ENCODE measurements at places on chromosomes 6 and 20.

- DNase-seq: no peak
- no peak overlapping the region for H3K4me3 ChIP-seq
- no peak overlapping the region for H3K27ac ChIP-seq
- H3K27me3 ChIP-seq: peaks cover 6% of the 10 kb centered on the region
Measured at GRCh38 chr6:583116-583515, 73.8 kb downstream of the HUS1B start.

DNA sequence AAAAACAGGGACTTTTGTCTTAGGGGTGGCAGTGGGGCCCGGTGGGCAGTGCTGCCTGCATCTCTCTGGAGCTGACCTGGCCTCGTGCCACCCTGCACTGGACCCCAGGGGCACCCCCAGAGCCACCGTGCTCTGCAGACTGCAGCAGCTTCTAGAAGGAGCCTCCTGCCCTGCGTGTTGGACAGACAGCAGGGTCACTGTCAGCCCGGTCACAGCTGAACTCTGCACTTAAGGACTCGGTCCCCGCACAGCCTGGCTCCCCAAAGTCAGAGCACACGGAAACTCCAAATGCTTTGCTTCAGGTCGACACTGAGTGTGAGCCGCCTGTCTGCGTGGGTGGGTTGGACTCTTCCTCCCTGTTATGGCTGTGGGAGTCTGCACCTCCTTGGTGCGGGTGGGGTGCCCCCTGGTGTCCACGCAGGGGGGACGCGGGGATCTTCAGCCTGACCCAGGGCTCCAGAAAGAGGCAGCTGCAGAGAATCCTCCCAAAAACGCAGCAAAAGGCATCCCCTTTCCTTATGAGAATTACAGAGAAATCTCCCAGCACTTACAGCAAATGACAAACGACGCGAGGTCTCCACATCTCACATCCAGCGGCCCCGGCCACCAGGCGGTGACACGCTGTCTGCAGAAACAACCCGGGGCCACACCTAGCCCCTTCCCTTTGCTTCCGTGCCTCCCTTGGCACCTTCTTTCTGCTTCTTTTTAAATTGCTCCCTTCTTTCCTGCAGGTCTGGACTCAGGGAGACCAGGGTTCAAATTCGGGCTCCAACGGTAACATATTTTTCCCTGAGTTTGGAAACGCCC is 36.3 kb upstream of the DACT2 start:
- H3K4me3 ChIP-seq: no peak overlapping the region
- H3K27me3 ChIP-seq: no peaks in the 10 kb centered on the region
- peak; percentile 70 for DNase-seq
- peaks cover 5% of the 10 kb centered on the region for H3K4me1 ChIP-seq

GRCh38 chr6:25366903-25367545 is 87.8 kb downstream of the CARMIL1 start:
- DNase-seq: no peak
- H3K36me3 ChIP-seq: no peaks in the 10 kb centered on the region
- no peak overlapping the region for H3K4me3 ChIP-seq
- no peaks in the 10 kb centered on the region for H3K27me3 ChIP-seq
- no peak overlapping the region for H3K27ac ChIP-seq
- H3K4me1 ChIP-seq: no peaks in the 10 kb centered on the region

DNA sequence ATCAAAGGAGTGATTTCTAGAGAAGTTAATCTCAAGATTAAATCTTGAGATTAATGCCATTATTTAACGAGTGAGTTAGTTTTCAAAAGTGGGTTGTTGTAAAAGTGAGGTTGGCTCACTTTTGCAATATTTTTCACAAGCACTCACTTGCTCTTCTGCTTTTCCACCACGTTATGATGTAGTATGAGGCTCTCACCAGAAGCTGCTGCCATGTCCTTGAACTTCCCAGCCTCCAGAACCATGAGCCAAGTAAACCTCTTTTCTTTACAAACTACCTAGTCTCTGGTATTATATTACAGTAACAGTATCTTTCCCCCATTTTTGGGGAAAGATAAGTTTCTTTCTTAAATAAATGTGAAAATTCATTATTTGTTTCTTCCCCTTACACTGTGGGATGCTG is 227.6 kb upstream of the ZFP64 start:
- DNase-seq: no peak
- no peak overlapping the region for H3K4me3 ChIP-seq
- no peaks in the 10 kb centered on the region for H3K4me1 ChIP-seq
- no peak overlapping the region for H3K27ac ChIP-seq
- peaks cover 10% of the 10 kb centered on the region for H3K27me3 ChIP-seq

DNA sequence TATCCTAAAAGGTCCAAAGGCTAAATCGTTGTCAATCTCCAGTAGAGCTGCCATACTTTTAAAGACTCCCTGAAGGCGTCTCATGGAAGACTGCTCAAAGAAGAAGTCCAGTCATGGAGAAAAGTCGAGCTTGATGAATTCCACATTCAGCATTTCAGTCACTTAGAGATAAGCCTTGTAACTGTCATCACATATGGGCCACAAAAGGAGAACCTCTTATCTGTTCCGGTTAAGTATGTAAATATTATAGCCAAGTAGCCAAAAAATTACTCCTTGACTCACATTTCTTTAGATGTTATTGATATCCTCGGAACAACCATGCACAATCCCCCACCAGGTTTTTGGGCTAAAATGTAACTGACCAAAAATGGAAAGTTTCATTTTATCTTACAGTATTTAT is 9.8 kb upstream of the CNKSR3 start:
- no peaks in the 10 kb centered on the region for H3K36me3 ChIP-seq
- peaks cover 25% of the 10 kb centered on the region for H3K4me1 ChIP-seq
- no peak overlapping the region for H3K4me3 ChIP-seq
- DNase-seq: no peak

- no peak overlapping the region for H3K27ac ChIP-seq
- H3K4me1 ChIP-seq: no peaks in the 10 kb centered on the region
- DNase-seq: no peak
- no peaks in the 10 kb centered on the region for H3K36me3 ChIP-seq
- no peaks in the 10 kb centered on the region for H3K27me3 ChIP-seq
Measured at GRCh38 chr6:25699649-25700048, 47.6 kb downstream of the SCGN start.

- no peak for DNase-seq
- H3K4me3 ChIP-seq: no peak overlapping the region
- peaks cover 8% of the 10 kb centered on the region for H3K27me3 ChIP-seq
- peaks cover 10% of the 10 kb centered on the region for H3K4me1 ChIP-seq
Measured at GRCh38 chr6:7526755-7527154, 14.7 kb upstream of the DSP start.

DNA sequence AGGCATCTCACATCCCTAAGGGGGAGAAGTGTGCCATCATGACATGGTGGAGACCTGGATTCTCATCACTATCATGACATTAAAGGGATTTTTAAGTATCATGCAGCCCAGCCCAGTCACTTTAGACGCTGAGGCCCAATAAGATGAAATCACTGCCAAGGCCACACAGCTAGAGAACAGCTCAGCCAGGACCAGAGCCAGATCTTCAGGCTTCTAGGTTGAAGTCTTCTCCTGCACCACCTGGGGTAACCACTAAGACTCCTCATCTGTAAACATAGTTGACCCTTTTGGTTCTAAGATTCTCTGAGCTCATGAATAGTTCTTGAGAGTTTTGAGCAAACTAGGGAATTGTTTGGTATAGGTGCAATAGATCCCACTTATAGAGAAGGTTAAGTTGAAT is 125.1 kb downstream of the TCP11 start:
- no peak overlapping the region for H3K27ac ChIP-seq
- H3K36me3 ChIP-seq: no peaks in the 10 kb centered on the region
- H3K4me3 ChIP-seq: no peak overlapping the region

DNA sequence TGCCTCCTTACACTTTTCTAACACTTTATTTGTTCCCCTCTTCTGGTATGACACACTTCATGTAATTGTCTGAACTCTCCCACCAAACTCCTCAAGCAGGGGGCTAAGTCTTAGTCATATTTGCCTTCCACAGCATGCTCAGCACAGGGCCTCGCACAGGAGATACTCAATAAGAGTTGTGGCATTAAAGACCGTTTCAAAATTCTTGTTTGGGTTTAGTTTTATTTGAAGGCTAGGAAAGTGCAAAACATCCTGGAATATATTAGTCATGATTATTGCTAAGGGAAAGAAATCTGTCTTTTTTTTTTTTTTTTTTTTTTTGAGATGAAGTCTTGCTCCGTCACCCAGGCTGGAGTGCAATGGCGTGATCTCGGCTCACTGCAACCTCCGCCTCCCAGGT is 137.6 kb upstream of the ECI2 start:
- DNase-seq: no peak
- no peaks in the 10 kb centered on the region for H3K4me1 ChIP-seq
- H3K27ac ChIP-seq: no peak overlapping the region

GRCh38 chr6:42200035-42200434 is 5.3 kb upstream of the GUCA1B start:
- H3K36me3 ChIP-seq: peaks cover 2% of the 10 kb centered on the region
- no peaks in the 10 kb centered on the region for H3K27me3 ChIP-seq
- no peaks in the 10 kb centered on the region for H3K4me1 ChIP-seq
- DNase-seq: no peak
- no peak overlapping the region for H3K27ac ChIP-seq

- no peaks in the 10 kb centered on the region for H3K36me3 ChIP-seq
- DNase-seq: no peak
- H3K27me3 ChIP-seq: peaks cover 34% of the 10 kb centered on the region
- no peak overlapping the region for H3K27ac ChIP-seq
Measured at GRCh38 chr6:56959938-56960337, 5.0 kb downstream of the BEND6 start.

- H3K36me3 ChIP-seq: no peaks in the 10 kb centered on the region
- H3K27ac ChIP-seq: no peak overlapping the region
- H3K27me3 ChIP-seq: peaks cover 24% of the 10 kb centered on the region
- H3K4me1 ChIP-seq: no peaks in the 10 kb centered on the region
- DNase-seq: no peak
Measured at GRCh38 chr20:63087872-63088680, 81.3 kb upstream of the BHLHE23 start.

DNA sequence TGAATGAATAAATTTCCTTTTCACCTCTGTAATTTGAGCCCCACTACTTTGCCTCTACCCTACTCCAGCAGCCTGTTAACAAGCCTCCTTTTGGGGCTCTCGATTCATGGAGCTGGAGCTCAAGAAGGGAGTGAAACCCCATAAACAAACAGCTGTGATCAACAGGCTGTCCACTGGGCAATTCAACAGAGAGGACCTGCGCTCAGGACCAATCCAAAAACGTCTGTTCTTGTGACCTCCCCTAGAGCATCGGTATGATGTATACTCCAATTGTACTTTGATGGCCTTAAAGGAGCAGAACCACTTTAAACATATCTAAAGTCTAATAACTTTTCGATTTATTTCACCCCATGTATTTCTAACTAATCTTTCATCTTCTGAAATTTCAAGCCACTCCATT is 37.4 kb downstream of the HIVEP2 start:
- H3K4me1 ChIP-seq: peaks cover 14% of the 10 kb centered on the region
- H3K27ac ChIP-seq: no peak overlapping the region
- H3K4me3 ChIP-seq: no peak overlapping the region
- no peaks in the 10 kb centered on the region for H3K27me3 ChIP-seq
- H3K36me3 ChIP-seq: peaks cover 2% of the 10 kb centered on the region

DNA sequence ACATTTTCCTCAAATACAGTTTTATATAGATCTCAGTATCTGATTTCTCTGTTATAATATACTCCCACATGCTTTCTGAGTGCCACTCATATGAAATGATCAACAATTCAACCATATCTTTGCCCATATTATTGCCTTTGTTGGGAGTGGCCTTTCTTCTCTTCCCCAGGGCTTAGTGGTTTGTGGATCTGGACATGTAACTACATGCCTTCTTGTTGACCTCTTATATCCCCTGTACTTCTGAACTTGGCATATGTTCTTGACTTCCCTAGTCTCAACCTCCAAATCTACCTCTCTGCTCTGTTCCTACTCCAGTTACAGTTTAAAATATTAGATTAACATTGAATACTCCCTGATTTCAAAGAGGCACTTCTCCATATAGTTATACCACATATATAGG is 34.3 kb upstream of the PRIM2 start:
- peaks cover 2% of the 10 kb centered on the region for H3K27me3 ChIP-seq
- H3K4me1 ChIP-seq: no peaks in the 10 kb centered on the region
- H3K27ac ChIP-seq: no peak overlapping the region
- H3K4me3 ChIP-seq: no peak overlapping the region
- no peaks in the 10 kb centered on the region for H3K36me3 ChIP-seq
- no peak for DNase-seq

- H3K4me1 ChIP-seq: peaks cover 24% of the 10 kb centered on the region
- DNase-seq: no peak
Measured at GRCh38 chr20:2195614-2196013, 94.0 kb downstream of the STK35 start.

- H3K27ac ChIP-seq: no peak overlapping the region
- H3K27me3 ChIP-seq: peaks cover 82% of the 10 kb centered on the region
- no peak overlapping the region for H3K4me3 ChIP-seq
- no peaks in the 10 kb centered on the region for H3K4me1 ChIP-seq
Measured at GRCh38 chr20:40697541-40697940, 8.5 kb upstream of the MAFB start.
